Cortex of kidney (tissue), 1 donor: ENCODE measurements at places on chromosomes 7 and 10.

DNA sequence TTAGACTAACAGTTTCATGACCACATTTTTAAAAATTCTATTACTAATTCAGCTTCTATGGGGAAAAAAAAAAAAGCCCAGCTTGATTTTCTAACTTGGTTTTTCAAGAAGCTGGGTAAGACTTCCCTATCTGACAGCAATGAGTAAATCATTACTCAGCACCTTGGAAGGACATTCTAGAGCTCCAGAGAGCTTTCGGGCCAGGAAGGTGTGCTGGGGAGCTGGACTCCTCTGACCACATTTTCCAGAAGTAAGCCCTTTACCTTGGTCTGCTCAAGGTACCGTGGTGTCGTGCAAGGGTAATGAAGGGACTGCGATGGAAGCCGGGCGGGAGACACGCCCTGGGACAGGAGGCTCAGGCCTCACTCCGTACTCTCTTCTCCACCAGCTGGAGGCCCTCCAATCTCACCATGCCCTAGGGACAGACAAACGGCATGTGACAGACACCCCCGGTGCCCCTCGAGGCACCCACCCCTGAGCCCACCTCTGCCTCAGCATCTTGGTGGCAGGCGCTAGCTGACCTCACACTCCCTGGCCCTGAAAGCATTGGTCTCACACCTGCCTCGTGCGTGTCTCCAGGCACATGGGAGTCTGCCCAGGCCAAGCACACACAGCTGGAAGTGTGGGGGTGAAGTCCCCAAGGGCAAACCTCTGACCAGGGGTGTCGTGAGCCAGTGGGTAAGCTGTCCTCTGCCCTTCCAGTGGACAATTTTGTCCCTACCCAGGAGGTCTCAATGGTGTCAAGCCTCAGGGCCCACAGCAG lies 152.1 kb downstream of the OAT start:
- DNase-seq = no peak

GRCh38 chr10:14757394-14757793 lies 17.3 kb downstream of the FAM107B start:
- no peak for DNase-seq

DNA sequence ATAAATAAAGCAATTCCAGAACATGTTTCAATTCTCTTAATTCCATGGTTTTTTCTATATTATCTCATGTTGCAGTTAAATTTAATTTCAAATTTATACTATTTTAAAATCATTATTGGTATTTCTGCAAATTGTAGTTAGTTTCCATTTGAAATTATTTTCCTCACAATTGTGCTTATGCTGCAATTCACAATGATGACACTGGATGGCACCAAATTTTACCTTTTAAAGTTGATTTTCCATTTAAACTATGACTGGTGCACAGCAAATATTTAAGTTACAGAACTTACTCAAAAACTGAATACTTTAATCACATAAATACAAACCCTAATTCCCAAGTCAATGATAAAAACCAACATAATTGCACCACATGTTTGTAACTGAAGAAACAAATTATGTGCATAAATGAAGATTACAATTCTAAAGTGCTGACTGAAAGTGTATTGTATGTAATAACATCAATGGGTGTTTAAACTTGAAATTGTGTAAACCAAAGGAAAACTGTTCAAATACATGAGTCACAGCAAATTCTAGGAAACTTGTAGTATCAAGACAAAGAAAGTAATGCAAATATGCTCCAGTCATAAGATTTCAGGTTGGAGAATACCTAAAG lies 75.3 kb upstream of the AASS start:
- DNase-seq = no peak

DNA sequence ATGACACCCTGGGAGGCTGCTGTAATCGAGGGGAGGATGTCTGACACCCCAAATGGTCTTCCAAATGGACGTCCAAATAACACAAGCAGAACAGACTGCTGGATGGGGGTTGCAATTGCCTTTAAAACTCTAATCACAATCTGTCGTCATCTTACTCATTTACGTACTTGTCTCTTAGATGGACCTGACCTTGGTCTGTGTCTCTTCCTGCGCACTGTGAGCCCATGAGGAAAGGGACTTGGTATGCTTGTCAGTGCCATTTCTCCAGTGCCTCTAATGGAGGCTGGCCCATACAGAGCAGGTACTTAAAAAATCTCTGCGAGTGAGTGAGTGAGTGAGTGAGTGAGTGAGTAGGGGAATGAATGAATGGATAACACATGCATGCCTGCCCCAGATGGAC lies 93.3 kb downstream of the DLG5 start:
- no peak for DNase-seq

DNA sequence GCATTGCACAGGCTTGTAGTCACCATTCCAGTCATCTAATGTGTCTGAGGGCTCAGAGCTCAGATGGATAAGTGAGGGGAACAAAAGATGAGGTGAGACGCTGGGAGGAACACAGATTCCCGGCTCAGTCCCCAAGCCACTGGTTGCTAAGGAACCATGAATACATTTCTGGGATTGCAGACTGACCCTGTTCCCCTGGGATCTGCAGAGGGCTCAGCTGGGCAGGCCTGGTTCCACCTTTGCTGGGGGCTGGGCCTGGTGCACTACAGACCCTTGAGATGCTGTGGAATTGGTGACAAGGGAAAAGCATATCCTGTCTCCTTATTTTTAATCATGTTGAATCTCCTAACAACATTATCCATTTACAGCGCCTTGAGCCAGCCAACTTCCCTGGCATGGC lies 19.2 kb downstream of the ELFN1 start:
- no peak for DNase-seq

GRCh38 chr7:142797391-142798377 lies 26.9 kb downstream of the PRSS2 start:
- no peak for DNase-seq

DNA sequence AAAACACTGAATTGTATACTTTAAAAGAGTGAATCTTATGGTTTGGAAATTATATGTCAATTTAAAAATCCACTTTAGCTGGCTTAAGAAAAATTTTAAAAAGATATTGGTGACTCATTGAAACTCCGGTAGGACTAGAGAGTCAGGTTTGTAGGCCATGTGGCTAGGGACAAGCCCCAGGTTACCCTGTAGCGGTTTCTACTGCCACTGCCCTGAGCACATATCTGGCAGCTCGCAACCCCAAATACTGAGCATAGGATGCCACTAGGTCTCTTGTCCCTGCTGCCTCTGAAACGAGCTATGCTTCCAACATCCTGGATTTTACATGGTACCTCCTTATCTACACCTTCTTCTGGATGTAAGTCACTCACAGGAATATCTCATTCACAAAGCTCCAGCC lies 1.4 kb upstream of the MGAM2 start:
- DNase-seq = no peak

GRCh38 chr7:29853789-29854188 lies 47.5 kb downstream of the WIPF3 start:
- no peak for DNase-seq

GRCh38 chr7:155530601-155531000 lies 15.8 kb downstream of the CNPY1 start:
- DNase-seq = no peak

GRCh38 chr7:12069757-12070156 lies 141.3 kb upstream of the TMEM106B start:
- no peak for DNase-seq

GRCh38 chr10:69375307-69376151 lies 41.2 kb downstream of the TACR2 start:
- no peak for DNase-seq
